ENCODE measurements at places on chromosomes 7 and 10.

GRCh38 chr10:113957013-113957412 lies 86.7 kb upstream of the ADRB1 start:
- DNase-seq: no peak

DNA sequence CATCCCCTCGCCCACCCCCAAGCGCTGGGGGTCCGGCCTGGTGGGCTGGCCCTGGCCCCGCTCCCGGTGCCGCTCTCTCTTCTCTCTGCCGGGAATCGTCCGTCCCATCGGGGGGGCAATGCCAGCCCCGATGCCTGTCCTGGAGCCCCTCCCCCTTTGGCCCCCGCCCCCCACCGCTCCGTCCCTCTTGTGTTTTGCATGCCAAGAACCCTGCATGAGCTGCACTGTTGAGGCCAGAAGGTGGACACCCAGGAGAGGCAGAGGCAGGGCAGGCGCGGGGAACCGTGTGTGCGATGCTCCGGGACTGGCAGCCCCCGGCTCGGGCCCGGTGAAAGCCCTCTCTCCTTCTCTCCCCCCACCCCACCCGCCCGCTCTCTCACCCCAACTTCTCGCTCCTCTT lies 22.1 kb upstream of the HSPB1 start:
- DNase-seq: no peak

DNA sequence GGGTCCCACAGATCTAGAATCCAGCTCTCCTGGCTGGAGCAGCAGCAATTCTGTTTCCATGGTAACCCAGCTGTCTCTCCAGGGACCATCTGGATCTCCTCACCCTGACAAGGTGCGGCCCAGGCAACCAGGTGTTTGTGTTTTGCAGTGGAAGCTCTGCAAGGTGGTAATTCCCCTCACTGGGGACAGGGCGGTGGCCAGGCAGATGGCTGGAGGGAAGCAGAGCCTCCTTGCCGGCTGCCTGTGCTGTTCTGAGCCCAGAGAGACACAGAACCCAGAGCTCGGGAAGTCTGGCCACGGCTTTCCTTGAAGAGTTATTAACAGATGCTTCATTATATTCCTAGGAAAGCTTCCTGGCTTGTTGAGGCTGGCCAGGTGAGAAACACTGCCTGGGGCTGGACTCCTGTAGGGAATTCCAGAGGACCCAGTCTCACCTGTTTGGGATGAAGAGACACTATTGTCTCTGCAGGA lies 118.2 kb upstream of the PPIF start:
- DNase-seq: no peak

DNA sequence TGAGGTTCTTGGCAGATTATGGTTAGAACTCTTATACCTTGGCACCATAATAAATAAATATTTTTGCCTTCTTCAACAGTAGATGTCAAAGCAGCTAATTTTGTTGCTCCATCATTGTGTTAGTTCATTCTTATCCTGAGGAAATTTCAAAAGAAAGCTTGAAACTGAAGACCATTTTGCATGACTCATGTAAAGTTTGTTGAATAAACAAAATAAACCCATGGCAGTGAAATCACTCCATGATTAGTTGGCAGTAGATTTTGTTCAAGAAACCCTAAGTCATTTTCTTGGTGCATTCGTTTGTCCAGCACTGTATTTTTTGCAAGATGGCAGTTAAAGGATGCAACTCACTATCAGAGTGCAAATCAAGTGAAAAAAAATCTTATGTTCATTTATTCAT lies 91.6 kb downstream of the HECW1 start:
- no peak for DNase-seq

- no peak for DNase-seq
Measured at GRCh38 chr10:9709849-9710248, 1307.8 kb upstream of the CELF2 start.

DNA sequence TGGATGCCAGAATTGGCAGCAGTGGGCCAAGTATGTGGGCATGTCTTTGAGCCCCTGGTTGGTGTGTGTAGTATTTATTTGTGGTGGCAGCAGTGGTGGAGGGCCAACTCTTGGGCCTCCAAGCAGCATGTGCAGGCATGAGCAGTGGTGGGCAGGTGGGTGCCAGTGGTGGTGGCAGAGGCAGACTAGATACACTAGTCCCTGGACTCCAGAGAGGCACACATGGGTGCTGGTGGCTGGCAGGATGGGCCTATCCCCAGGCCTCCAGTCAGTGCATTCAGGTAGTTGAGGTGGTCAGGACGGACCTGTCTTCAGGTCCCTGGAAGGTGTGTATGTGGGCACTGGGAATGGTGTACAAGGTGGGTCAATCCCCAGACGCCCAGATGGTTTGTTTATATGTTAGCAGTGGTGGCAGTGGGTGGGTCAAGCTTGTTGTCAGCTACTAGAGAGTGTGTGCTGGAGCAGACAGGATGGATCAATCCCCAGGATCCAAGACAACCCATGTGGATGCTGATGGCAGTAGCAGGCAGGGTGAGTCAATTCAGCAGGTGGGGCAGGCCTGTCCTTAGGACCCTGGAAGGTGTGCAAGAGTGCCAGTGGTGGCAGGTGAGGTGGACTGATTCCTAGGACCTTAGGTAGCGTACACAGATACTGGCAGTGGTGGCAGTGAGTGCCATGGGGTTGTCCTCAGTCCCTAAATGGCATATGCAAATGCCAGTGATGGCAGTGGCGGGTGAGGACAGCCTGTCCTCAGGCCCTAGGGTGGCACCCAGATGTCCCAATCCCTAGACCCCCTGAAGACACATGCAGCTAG lies 294.3 kb downstream of the RPS24 start:
- DNase-seq: no peak

- no peak for DNase-seq
Measured at GRCh38 chr10:6704896-6705295, 124.8 kb upstream of the PRKCQ start.

DNA sequence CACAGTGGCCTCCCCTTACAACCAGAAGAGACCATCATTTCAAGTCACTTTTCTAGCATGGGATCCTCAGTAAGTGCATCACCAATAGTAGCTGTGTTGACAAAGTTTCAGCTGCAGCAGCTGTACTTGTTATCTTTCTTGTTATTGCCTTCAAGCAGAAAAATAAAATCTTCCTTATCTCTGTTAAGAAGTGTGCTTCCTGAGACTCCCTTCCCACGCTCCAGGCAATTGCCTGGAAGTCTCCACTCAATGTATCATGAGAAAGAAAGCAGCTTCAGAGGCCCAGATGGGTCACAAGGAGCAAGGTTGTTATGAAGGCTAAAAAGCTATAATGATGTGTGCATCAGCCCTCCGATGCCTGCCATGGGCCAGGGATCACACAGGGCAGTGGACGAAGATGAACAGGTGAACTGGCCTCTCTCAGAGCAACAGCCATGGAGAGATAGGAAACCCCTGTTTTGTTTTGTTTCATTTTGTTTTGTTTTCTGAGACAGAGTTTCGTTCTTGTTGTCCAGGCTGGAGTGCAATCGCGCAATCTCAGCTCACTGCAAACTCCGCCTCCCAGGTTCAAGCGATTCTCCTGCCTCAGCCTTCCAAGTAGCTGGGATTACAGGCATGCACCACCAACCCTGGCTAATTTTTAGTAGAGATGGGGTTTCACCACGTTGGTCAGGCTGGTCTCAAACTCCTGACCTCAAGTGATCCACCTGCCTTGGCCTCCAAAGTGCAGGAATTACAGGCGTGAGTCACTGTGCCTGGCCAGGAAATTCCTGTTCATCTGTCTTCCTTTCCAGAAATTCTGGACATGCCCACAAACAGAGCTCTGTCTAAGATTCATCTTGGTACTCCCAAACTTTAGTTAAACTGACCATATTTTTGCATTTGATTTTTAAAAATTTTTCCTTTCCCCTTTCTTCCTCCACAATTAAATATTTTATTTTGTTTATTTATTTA lies 340.5 kb downstream of the TNS3 start:
- no peak for DNase-seq

DNA sequence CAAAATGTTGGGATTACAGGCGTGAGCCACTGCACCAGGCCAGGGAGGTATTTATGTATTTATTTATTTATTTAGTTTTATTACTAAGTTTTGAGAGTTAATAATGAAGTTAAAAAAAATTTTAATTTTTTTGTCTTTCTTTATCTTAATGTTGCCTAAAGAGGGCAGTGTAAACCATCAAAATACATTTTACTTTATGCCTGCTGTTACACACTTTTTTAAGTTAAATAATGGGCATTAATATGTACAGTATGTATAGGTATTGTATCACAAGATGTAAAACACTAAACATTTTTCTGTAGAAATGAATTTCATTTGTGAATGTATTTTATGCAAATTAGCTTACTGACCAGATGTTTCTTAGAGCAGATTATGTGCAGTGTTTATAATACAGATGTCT lies 129.4 kb downstream of the AASS start:
- no peak for DNase-seq

DNA sequence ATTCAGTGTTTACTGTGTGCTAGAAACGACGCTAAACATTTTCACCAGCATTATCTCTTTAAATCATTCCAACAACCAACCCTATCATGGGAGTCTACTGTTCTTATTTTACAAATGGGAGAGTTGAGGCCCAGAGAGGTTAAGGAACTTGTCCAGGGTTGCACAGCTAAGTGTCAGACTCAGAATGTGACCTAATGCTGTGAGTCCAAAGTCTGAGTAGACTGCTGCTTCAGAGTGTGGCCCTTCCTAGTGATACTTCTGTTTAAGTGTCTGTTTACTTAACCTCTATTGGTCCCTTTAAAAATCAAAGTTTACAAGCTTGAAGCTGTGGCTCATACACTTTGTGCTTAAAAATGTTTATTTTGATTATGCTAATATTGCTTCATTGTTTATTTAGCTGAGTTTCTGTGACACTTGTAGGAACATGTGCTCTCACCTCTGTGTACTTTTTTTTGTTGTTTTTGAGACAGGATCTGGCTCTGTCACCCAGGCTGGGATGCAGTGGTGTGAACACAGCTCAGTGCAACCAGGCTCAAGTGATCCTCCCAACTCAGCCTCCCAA lies 84.4 kb upstream of the SYPL1 start:
- no peak for DNase-seq

DNA sequence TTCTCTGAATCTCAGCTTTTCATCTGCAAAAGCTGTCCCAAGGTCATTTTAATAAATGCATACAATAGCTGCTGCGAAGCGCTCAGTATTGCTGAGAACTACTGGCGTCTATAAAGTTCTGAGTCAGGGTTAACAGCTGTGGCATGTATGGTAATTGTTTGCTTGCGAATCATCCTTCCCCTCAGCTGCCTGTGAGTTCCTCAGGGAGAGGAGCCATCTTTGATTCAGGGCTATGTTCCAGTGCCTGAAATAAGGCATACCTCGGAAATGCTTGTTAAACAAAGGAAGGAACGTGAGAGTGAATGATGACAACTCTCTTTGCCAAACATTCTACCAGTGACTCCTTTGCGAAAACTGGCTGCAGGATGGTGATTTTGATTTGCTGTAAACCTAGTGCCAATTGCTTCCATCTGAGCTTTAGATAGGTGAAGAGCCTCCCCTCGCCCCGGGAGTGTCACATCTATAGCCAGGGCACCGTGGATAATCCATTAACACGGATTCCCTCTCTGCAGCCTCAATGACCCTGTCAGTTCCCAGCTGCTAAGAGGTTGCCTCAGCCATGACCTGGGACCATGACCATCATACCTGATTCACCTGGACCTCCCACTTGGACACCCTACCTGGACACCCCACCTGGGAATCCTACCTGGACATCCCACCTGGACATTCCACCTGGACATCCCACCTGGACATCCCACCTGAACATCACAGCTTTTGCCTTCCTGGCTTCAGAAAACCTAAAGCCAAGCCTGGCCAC lies 39.6 kb downstream of the GPRIN2 start:
- no peak for DNase-seq

GRCh38 chr7:151590071-151590849 lies 70.6 kb upstream of the RHEB start:
- DNase-seq: no peak

All from activated effector memory CD4-positive, alpha-beta T cell treated with Interleukin-2 at 50 U/mL for 16 hours (primary cell).